Uterine smooth muscle cell (primary cell): ENCODE measurements at places on chromosomes 7 and 10. TPM values are rescaled to one million over a fixed set of nuclear protein-coding genes. Genes with fewer than 3 reads are reported as not detected.

The SLC29A3 gene
- 0.62 and 0.66 TPM in 2 replicates for total RNA-seq

The OR13A1 gene
- not detected in 2 replicates for total RNA-seq

The CADPS2 gene
- 21.6 and 34.5 TPM in 2 replicates for total RNA-seq

The UNCX gene
- not detected in 2 replicates for total RNA-seq

The PAX4 gene
- not detected in 2 replicates for total RNA-seq

The EVX1 gene
- under 0.01 TPM in 1 of 2 replicates, not detected in the other for total RNA-seq

The SYCE1 gene
- not detected in 2 replicates for total RNA-seq

The MALRD1 gene
- 0.33 and 0.87 TPM in 2 replicates for total RNA-seq

The PRLHR gene
- total RNA-seq = 0.12 TPM in 1 of 2 replicates, not detected in the other

The HKDC1 gene
- total RNA-seq = 1.3 and 10.6 TPM in 2 replicates

The ADARB2 gene
- total RNA-seq = not detected in 2 replicates

The ENTPD7 gene
- 32.5 and 42.4 TPM in 2 replicates for total RNA-seq

The STAG3 gene
- 0.62 and 1.00 TPM in 2 replicates for total RNA-seq

The DTX2 gene
- total RNA-seq = 2.9 and 4.1 TPM in 2 replicates

The GFRA1 gene
- 0.12 TPM in 1 of 2 replicates, not detected in the other for total RNA-seq

The METTL2B gene
- 40.0 and 53.3 TPM in 2 replicates for total RNA-seq

The FXYD4 gene
- not detected in 2 replicates for total RNA-seq

The OR2A12 gene
- total RNA-seq = not detected in 2 replicates

The OR6V1 gene
- not detected in 2 replicates for total RNA-seq

The SPDYE16 gene
- total RNA-seq = 0.12 TPM in 1 of 2 replicates, not detected in the other

The IDI2 gene
- not detected in 2 replicates for total RNA-seq

The NKX2-3 gene
- not detected in 2 replicates for total RNA-seq

The SMURF1 gene
- total RNA-seq = 20.8 and 23.4 TPM in 2 replicates

The LRRC61 gene
- total RNA-seq = 1.9 and 2.2 TPM in 2 replicates

The PDE6C gene
- total RNA-seq = not detected in 2 replicates

The FAM170B gene
- not detected in 2 replicates for total RNA-seq

The PPP1R17 gene
- total RNA-seq = under 0.01 TPM in 1 of 2 replicates, not detected in the other

The CTAGE6 gene
- total RNA-seq = 0.12 and 0.44 TPM in 2 replicates
